ENCODE measurements at places on chromosomes 16 and 17. TPM values are rescaled to one million over a fixed set of nuclear protein-coding genes. Genes with fewer than 3 reads are reported as not detected.

- no peaks in the 10 kb centered on the region for H3K4me1 ChIP-seq
- H3K27me3 ChIP-seq = no peaks in the 10 kb centered on the region
- no peak overlapping the region for H3K4me3 ChIP-seq
- DNase-seq = no peak
Observed at GRCh38 chr16:3485097-3485745, 10.1 kb downstream of the C16orf90 start.

Gene GPR139
- total RNA-seq = not detected

DNA sequence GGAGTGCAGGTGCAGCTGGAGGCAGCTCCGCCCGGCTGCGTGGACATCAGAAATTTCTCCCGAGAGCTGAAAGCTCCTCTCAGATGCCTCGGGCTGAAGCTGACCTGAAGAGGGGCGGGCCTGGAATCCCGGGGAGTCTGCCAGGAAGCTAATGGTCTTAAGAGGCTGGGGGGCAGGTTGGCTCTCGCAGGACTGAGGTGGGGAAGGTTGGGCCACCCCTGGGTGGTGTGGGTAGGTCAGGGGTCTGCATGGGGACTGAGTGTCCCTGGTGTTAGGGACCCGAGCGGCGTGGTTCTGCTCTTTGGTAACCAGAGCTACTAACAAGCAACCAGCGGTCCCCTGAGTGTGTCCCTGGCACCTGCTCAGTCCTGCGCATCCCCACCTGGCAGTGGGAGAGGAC is 3.5 kb downstream of the CHMP6 start:
- no peak overlapping the region for H3K27ac ChIP-seq
- no peaks in the 10 kb centered on the region for H3K27me3 ChIP-seq
- H3K4me3 ChIP-seq = no peak overlapping the region
- DNase-seq = no peak
- H3K4me1 ChIP-seq = peaks cover 25% of the 10 kb centered on the region
- H3K36me3 ChIP-seq = peaks cover 24% of the 10 kb centered on the region

Gene RNF222
- not detected for total RNA-seq

DNA sequence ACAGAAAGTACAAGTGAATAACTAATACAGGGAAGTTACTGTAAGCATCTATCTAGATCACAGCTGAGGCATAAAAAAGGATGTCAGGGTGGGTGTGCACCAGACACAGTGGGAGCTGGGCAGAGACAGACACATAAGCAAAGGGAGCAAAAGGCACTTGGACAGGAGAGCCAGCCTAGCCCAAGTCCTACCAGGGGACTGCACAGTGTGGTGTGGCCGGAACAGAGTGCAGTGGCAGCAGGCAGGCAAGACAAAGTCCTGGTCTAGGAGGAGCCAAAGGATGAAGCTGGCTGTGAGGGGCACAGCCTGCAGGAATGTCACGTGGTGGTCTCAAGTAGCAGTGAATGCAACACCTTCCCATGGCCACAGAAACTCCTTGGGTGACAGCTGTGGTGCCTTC is 21.9 kb downstream of the RAD51D start:
- H3K36me3 ChIP-seq = peaks cover 13% of the 10 kb centered on the region
- DNase-seq = no peak
- H3K27me3 ChIP-seq = no peaks in the 10 kb centered on the region
- peaks cover 19% of the 10 kb centered on the region for H3K4me1 ChIP-seq
- no peak overlapping the region for H3K4me3 ChIP-seq
- no peak overlapping the region for H3K27ac ChIP-seq

- no peak for DNase-seq
- no peaks in the 10 kb centered on the region for H3K36me3 ChIP-seq
- no peak overlapping the region for H3K27ac ChIP-seq
- H3K27me3 ChIP-seq = peaks cover 18% of the 10 kb centered on the region
- no peak overlapping the region for H3K4me3 ChIP-seq
Observed at GRCh38 chr16:71399801-71400563, 41.5 kb downstream of the CALB2 start.

Gene CEMP1
- total RNA-seq = 0.32 TPM

- DNase-seq = no peak
- no peak overlapping the region for H3K27ac ChIP-seq
- no peaks in the 10 kb centered on the region for H3K27me3 ChIP-seq
- no peaks in the 10 kb centered on the region for H3K4me1 ChIP-seq
- H3K4me3 ChIP-seq = no peak overlapping the region
Observed at GRCh38 chr16:59601452-59601851, 867.3 kb upstream of the GOT2 start.

DNA sequence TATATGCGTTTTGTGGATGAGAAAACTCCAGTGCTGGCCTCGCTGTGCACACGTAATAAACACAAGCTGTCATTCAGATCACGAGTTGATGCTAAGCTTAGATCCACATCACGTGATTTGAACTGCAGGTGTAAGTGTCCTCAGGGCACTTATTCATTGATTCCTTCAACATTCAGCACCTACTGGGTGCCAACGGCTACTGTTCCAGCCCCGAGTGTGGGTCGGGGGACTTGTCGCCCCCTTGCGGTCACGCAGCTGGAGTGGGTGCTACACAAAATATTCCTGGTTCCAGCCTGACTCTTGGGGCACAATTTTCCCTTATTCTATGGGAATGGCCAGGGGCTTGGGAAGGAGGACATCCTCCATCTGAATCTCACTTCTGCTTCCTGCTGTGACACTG is 29.9 kb upstream of the GINS2 start:
- H3K4me3 ChIP-seq = no peak overlapping the region
- no peaks in the 10 kb centered on the region for H3K36me3 ChIP-seq
- no peak overlapping the region for H3K27ac ChIP-seq
- H3K4me1 ChIP-seq = peaks cover 40% of the 10 kb centered on the region
- H3K27me3 ChIP-seq = no peaks in the 10 kb centered on the region

DNA sequence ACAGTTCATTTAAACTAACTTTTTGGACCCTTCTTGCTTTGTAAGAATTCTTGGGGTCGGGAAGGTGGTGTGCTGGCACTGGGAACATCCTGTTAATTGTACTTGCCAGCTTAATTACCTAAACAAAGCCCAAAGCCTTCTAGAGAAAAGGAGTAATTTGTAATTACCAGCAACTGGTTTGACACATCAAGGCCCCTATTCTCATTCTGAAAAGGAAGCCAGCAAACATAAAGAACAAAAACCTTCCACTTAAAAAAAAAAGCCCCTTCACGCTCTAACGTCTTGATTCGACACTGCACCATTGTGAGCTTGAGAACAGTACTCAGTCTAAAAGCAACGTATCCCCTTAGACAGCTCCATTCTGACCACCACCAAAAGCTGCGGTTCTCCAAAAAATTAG is 74.7 kb upstream of the RPH3AL start:
- DNase-seq = no peak
- no peak overlapping the region for H3K27ac ChIP-seq

GRCh38 chr17:55219934-55220333 is 44.8 kb upstream of the HLF start:
- no peak overlapping the region for H3K4me3 ChIP-seq
- H3K36me3 ChIP-seq = no peaks in the 10 kb centered on the region
- no peaks in the 10 kb centered on the region for H3K4me1 ChIP-seq

DNA sequence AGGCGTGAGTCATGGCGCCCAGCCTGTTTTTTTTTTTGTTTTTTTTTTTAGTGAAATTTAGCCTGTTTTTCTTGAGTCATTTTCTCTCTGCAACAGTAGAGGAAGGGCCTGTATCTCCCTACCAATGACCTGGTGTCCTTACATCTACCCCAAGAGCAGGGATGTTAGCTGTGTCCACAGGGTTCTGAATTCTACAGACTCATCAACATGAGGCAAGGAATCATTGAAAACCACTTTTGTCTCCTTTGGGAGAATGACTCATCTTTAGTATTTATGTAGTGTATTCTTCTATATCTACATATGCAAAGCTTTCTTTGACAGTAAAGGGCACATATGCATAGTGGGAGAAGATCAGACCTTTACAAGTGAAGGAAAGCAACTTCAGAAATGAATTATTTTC is 105.3 kb downstream of the SPECC1 start:
- no peaks in the 10 kb centered on the region for H3K4me1 ChIP-seq
- no peaks in the 10 kb centered on the region for H3K36me3 ChIP-seq
- no peak for DNase-seq
- 0 out of 2 replicates have a peak, but pooled peaks cover 4% of the 10 kb centered on the region for H3K27me3 ChIP-seq

Gene TBC1D3I
- total RNA-seq = 0.17 TPM

DNA sequence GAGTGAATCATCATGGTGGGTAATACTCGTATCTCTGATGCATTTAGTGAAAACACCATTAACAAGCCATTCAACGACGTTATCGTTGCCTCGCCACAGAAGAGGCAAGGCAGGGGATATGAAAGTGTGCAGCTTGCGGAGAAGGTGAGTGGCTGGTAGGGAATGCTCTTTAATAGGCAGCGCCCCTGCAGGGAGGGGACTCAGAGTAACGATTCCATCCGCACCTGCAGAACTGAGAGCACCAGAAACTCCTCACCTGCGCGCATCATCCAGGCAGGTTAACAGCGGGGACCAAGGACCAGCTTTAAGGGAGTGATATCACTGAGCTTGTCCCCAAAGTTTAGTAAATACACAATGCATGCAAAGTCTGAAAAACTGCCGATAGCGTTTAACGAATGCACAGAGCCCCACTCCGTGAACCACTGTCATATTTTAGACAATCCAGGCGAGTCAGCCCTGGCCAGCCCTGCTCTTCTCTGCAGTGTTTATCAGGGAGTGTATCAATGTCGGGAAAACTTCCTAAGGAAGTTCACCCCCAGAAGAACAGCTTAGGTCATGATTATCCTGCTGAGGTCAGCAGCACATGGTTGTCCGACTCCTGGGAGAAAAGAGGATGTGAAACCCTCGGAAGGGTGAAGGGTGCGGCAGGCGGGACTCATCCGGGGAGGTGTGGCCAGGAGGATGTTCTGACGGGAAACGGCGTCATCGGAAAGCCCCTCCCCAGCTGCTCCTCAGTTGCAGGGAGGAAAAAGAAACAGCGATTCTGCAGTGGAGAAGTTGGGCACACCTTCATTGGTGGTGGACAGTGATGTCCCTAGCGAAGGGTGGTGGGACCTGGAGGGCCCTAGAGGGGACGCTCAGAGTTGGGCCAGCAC is 68.5 kb upstream of the DNAH17 start:
- no peak overlapping the region for H3K27ac ChIP-seq
- no peak for DNase-seq
- no peaks in the 10 kb centered on the region for H3K36me3 ChIP-seq
- H3K4me3 ChIP-seq = no peak overlapping the region

- H3K27me3 ChIP-seq = no peaks in the 10 kb centered on the region
- no peak for DNase-seq
- H3K4me3 ChIP-seq = no peak overlapping the region
- no peaks in the 10 kb centered on the region for H3K4me1 ChIP-seq
- H3K36me3 ChIP-seq = no peaks in the 10 kb centered on the region
- no peak overlapping the region for H3K27ac ChIP-seq
Observed at GRCh38 chr16:64251742-64252141, 870.1 kb downstream of the CDH11 start.

GRCh38 chr16:20829536-20829935 is 23.2 kb downstream of the REXO5 start:
- no peak overlapping the region for H3K27ac ChIP-seq
- DNase-seq = no peak
- no peaks in the 10 kb centered on the region for H3K4me1 ChIP-seq
- H3K27me3 ChIP-seq = no peaks in the 10 kb centered on the region

DNA sequence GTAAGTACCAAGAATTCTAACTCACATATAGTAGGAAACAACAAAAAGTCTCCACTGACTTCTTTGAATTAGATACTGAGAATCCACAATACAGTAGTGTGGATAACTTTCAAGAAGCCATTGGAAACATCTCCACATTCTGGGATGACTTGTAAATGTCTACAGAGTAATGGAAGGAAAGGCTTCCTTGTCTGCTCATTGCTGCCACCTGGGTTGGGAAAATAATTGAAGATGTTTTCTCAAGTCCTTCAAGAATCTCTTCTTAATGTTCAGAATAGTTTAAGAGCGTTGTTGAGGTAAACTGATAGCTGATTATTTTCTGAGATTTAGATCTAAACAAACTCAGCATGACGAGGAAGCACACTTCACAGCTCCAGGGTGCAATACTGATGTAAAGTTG is 14.0 kb downstream of the CPSF4L start:
- DNase-seq = no peak
- no peaks in the 10 kb centered on the region for H3K27me3 ChIP-seq
- H3K27ac ChIP-seq = no peak overlapping the region
- peaks cover 18% of the 10 kb centered on the region for H3K36me3 ChIP-seq

DNA sequence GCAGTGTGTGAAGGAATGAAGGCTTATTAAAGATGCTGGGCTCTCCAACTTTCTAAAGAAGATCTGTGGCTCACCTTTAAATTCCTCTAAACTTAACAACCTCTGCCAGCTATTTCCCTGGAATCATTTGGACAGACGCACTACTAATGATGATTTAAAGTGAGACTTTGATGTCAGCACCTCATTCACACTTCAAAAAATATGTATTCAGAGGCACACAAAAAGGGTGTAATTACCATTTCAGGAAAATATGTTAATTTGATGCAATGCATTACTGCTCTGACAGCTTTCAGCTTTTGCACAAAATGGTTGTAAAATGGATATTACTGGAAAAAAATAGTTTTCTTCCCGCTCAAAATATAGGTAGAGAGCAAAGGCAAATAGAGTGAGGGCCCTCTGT is 423.9 kb upstream of the ASIC2 start:
- no peaks in the 10 kb centered on the region for H3K36me3 ChIP-seq
- no peaks in the 10 kb centered on the region for H3K27me3 ChIP-seq
- no peak for DNase-seq
- no peak overlapping the region for H3K27ac ChIP-seq
- H3K4me1 ChIP-seq = no peaks in the 10 kb centered on the region

- no peaks in the 10 kb centered on the region for H3K36me3 ChIP-seq
- no peak for DNase-seq
- H3K27ac ChIP-seq = no peak overlapping the region
- H3K4me3 ChIP-seq = no peak overlapping the region
- H3K4me1 ChIP-seq = no peaks in the 10 kb centered on the region
- H3K27me3 ChIP-seq = no peaks in the 10 kb centered on the region
Observed at GRCh38 chr16:19365486-19365885, 52.2 kb upstream of the TMC5 start.

- no peaks in the 10 kb centered on the region for H3K27me3 ChIP-seq
- H3K36me3 ChIP-seq = no peaks in the 10 kb centered on the region
- H3K27ac ChIP-seq = no peak overlapping the region
Observed at GRCh38 chr17:59519132-59519531, 46.3 kb upstream of the DHX40 start.

Gene DNAH17
- 0.69 TPM for total RNA-seq

GRCh38 chr17:50721194-50722010 is 2.0 kb downstream of the LUC7L3 start:
- no peaks in the 10 kb centered on the region for H3K27me3 ChIP-seq
- H3K27ac ChIP-seq = no peak overlapping the region
- no peak for DNase-seq

Gene MAFG
- 46.8 TPM for total RNA-seq

Gene PALB2
- total RNA-seq = 15.6 TPM

Gene CCL14
- not detected for total RNA-seq

Measured in HCT116 (cell line).